Hematopoietic multipotent progenitor cell treated with erythropoietin and hydrocortisone succinate and interleukin-3 and kit ligand, for 8 days (in vitro differentiated cells): ENCODE measurements at places on chromosomes 13 and 19.
A peak's percentile ranks its signal among the peaks of the same experiment; 100 is the strongest.

- peak; percentile 69 for DNase-seq
These were observed 11.2 kb upstream of the ARHGEF18 start for GRCh38 chr19:7337380-7338194.

- DNase-seq = no peak
These were observed 1.2 kb upstream of the ZFP36 start for GRCh38 chr19:39405261-39405957.

DNA sequence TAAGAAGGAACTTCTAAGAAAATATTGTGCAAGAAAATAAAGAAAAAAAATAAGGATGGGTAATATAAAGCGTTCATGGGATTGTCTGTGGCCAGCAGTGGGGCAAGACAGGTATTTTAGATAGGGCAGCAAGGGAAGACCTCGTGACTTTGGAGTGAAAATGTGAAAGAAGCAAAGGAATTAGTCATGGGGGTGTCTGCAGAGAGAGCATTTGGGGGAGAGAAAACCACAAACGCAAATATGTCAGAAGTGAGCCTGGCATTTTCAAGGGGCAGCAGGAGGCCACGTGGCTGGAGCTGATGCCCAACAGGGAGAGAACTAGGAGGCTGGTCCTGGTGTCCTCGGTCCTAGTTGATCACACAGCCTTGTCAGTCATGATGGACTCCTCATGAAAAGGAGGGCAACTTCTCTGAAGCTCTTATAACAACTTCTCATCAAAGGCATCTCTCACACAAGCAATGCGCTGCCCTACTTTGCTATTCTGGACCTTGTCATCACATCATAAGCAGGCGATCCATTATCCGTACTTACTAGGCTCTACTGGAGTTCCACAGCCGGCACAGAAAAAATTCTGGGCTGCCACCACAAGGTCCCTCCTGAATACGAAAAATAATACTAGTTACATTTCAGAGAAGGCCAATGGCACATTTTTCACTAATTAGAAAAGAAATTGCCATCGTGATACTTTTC is 31.0 kb downstream of the RUBCNL start:
- no peak for DNase-seq

GRCh38 chr13:109198585-109198984 is 569.2 kb downstream of the MYO16 start:
- DNase-seq = no peak

DNA sequence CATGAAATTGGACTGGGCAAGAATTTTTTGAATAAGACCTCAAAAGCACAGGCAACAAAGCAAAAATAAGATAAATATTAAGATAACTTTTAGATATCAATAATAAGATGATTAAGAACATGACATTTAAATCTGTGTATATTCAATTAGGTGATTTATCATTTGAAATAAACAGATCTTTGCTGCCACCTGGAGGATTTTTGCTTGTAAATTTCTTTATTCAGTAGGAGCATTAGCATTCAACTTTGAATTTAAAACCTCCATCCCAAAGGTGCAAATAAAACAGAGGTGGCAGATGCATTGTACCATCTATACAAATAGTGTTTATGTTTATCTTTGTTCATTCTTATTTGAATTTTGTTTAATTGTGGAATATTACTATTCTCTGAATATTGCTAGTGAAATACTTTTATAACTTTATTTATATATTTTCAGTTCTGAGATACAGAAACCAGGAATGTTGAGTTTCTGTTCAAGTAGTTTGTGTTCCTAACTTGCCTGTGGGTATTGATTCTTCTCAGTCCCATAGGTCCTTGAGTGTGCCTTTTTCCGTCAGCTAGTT is 20.9 kb downstream of the COG6 start:
- peak; percentile 81 for DNase-seq

- DNase-seq = no peak
These were observed 1.1 kb downstream of the TNFSF9 start for GRCh38 chr19:6531956-6532243.

GRCh38 chr13:94236872-94237271 is 242.6 kb downstream of the DCT start:
- no peak for DNase-seq

- DNase-seq = peak; percentile 85
These were observed 46.0 kb downstream of the MICU2 start for GRCh38 chr13:21557995-21558394.

- DNase-seq = peak; percentile 80
These were observed 16.9 kb upstream of the BTBD2 start for GRCh38 chr19:2032296-2032941.

- no peak for DNase-seq
These were observed 140.0 kb downstream of the SIPA1L3 start for GRCh38 chr19:38047049-38047438.

GRCh38 chr19:14160017-14160703 is 23.8 kb upstream of the ASF1B start:
- DNase-seq = no peak

DNA sequence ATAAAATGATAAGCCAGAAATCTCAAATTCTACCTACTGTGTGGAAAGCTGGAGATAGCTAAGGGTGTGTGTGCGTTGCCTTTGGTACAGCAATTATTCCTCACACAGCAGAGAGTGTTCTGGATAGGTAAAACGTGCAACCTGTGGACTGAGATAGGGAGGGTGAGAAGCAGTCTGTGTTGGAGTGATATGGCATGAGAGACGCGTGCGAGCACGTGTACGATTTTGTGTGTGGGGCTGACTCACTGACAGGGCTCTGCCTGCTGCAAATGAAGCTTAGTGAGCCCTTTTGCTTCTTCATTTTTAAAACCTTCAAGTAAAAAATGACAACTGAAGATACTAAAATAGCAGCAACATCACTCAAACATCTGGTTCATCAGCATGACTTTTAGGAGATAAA is 35.7 kb upstream of the SLC10A2 start:
- DNase-seq = peak; percentile 20

GRCh38 chr19:1275976-1276627 is 772 bp downstream of the FAM174C start:
- DNase-seq = no peak

DNA sequence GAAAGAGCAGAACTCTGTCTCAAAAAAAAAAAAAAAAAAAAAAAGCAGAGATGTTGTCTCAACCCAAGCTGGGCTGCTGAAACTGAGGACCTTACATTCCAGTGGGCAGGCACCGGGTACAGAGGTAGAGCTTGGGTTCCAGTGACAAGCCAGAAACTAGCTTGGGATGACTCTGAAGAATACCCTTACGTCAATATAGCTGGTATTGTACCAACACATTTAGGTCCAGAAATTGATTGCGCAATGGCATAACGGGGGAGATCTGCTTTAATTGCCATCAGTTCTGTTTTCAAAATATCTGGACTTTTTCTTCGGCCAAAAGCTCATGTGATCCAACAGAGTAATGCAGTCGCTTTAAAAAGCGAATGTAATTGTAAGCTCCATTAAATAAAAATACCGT is 103.1 kb upstream of the UBL3 start:
- no peak for DNase-seq

- DNase-seq = no peak
These were observed 70.4 kb upstream of the GPR183 start for GRCh38 chr13:99377641-99378040.

DNA sequence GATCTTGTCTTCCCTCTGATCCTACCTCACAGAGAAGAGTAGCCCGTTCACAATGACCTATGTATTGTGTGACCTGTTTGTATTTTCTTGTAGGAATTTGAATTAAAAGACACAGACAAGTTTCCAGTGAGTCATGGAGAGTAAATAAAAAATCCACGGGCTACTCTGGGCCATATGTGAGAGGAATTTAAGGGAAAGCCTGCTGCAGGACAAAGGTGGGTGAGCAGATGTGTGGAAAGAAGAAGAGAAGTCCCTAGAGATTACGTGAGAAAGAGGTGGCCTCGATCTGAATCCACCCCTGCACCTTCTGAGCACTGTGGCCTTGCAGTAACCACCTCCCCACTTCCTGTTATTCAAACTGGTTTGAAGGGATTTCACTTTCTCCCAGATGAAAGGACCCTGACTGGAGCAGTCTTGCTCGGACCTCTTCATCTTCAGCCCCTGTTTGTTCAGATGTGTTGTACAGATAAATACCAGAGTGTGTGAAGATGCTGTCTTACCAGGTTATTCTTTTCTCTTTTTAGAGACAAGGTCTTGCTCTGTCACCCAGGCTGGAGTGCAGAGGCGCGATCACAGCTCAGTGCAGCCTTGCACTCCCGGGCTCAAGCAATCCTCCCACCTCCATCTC is 205.4 kb downstream of the PDS5B start:
- DNase-seq = no peak

GRCh38 chr19:12478234-12478941 is 6.2 kb downstream of the ZNF709 start:
- DNase-seq = no peak

GRCh38 chr19:16527971-16528521 is 14.2 kb downstream of the CHERP start:
- DNase-seq = peak; percentile 38

DNA sequence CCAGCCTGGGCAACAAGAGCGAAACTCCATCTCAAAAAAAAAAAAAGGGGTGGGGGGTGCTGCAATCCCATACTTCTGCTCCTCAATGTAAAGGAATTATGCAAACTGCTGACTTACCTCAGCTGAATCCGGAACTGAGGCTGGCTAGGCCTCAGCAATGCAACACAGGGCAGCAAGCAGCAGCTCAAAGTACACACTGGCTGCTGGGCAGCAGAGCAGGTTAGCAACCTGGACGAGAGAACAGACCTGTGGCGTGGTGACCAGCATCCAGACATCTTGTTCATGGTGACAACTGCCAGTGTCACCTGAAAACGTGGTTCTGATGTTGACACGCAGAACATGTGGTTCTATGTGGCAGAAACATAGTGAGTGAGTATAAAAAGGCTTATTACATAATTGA is 28.1 kb downstream of the ZNF14 start:
- no peak for DNase-seq

- DNase-seq = no peak
These were observed 221.5 kb downstream of the DACH1 start for GRCh38 chr13:71645467-71645866.

GRCh38 chr19:47461876-47462275 is 9.8 kb downstream of the SLC8A2 start:
- no peak for DNase-seq

DNA sequence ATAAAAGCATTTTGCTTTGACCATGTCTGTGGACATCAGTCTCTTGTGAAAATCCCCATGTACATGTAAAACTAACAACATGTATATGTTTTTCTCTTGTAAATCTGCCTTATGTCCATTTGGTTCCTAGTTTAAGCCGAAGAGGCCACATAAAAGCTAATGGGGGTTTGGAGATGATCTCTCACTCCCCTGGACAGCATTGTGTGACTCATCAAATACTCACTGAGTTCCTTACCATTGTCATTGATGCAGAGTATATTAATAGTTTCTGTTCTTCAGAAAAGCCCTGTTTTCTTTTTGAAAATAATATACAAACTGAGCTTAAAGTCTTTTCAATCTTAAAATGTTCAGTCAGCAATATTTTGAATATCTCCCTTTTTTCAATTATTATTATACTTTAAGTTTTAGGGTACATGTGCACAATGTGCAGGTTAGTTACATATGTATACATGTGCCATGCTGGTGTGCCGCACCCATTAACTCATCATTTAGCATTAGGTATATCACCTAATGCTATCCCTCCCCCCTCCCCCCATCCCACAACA is 536.7 kb upstream of the HTR2A start:
- DNase-seq = no peak

DNA sequence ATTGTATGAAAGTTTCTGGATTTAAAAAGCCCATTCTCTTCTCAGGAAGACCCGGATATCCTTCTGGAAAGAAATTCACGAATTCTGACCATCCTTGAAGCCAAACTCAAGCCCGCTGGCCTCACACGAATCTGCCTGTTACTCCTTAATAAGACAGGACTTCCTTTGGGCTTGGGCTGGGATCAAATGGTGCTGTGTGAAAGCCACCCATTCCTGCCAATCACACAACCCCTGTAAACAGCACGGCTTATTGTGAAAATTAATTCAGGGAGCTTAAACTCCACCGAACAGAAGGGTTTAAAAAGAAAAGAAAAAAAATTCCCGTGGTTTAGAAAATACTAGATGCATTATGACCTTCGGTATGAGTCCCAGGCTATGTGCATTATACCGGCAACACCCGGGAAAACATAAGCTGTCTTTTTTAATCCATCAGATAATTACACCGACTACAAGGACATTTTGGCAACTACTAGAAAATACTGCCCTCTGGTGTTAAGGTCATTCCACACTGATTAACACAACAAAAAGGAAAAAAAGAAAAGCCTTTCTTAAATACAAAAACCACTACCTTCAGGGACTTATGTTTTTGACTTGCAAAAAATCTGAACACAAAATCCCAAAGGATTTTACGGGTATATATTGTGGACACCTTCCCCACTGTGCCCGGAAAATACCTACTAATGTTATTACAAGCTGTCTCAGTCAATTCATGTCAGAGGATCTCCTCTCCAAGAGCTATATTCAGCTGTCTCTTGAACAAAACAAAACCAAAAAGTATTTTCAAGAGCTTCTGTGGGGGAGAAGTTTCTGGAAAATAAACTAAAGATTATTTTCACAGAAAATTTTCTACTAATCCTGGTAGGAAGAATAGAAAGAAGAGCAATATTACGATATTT is 76.0 kb upstream of the LSM14A start:
- DNase-seq = peak; percentile 76

DNA sequence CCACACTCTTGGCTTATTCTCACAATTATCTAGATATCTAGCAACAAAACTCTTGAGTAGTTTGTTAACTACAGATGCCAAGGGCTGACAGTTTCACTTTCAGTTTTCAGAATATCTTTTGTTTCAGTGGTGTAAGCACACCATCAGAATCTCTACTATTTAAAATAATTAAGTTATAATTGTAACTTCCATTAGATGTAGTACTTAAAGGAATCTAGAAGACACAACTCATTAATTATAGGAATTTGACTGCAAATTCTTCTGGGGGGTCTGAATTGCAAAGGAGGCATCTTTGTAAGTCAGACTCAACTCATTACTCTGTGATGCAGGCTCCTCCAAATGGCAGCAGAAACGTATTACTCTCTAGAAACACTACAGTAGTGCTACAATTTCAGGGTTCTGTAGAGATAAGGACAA is 44.9 kb upstream of the USPL1 start:
- peak; percentile 78 for DNase-seq

GRCh38 chr19:3826163-3826562 is 40.0 kb upstream of the MATK start:
- DNase-seq = no peak

DNA sequence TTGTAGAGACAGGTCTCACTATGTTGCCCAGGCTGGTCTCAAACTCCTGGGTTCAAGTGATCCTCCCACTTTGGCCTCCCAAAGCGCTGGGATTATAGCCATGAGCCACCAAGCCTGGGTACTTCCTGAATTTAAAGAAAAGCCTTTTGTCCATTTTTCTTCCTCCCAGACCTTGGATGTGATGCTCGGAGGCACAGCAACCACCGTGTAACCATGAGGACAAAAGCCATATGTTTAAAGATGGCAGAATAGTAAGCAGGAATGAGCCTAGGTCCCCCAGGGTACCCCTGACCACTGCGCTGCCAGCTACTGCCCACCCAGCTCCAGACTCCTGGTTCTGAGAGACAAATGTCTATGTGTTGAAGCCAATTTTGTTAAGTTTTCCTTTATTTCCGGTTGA is 31.1 kb downstream of the ZC3H4 start:
- no peak for DNase-seq

DNA sequence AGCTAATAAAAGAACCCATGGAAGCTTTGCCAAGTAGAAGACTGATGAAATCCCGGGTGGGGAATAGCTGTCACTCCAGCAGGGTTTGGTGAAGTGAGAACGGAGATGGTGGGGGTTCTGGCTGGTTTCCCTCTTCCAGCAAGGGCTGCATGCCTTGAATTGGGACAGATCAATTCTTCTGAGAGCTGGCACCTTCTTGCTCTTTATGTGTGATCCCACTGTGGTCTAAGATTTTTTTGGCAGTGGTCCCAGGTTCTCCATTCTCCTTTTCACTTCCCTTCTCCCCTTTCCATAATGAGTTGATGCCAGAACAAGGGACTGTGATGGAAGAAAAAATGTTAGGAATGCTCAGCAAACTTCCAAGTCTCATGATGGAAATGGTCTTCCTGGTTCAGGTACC is 50.0 kb downstream of the TNFSF11 start:
- DNase-seq = no peak
